ENCODE measurements at places on chromosomes 16 and 17.

DNA sequence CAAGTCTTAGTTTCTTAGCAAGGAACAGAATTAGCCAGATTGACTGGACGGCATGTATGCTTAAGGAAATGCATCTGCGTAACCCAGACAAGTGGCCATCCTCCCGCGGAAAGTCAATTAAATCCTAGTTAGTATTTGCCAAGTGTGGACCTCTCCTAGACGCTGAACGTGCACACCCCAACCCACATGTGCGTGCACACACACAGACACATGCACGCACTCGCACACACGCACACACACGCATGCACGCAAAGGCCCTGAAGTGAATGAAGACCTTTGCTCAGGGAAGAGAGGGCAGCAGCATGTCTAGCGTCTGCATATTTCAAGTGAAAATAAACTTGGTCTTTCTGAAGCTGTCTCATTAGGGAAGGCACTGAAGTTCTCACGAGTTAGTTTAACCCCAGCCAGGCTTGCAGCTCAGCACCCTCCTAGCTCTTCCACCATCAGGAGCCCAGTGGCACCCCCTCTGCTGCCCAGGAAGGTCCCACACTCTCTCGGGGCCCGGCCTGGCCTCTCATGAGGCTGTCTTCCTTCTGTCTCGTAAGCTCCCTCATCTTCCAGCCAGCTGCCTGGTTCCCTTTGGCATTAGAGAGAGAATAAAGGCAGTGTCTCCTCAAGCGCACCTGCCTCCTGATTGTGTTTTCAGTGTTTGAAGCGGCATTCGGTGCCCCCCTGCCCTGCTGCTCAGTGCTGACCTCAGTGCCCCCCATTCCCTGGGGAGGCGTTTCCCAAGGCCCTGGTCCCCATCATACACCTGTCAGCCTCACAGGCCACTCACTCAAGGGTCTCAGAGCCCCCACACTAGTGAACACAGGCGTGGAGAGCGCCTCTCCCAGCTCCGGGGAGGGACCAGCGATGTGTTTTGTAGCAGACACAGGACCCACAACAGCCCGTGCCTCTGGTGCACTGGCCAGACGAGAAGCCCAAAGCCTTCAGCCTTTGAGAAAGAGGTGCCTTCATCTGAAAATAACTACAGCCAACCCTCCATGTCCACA, 52.2 kb upstream of the CHMP6 start:
- DNase-seq: no peak

DNA sequence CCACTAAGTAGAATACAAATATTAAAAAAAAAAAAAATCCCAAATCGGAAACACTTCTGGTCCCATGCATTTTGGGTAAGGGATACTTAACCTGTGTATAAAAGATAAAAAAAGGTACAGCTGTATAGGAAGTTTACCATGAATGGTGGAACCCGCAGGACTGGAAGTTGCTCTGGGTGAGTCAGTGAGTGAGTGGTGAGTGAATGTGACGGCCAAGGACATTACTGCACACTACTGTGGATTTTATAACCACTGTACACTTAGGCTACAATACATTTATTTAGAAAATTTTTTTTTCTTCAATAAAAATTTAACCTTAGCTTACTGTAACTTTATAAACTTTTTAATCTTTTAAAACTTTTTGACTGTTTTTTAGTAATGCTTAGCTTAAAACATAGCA, 71.3 kb upstream of the BCAR1 start:
- no peak for DNase-seq

GRCh38 chr17:63406689-63407330, 39.3 kb downstream of the CYB561 start:
- DNase-seq: peak; percentile 82

DNA sequence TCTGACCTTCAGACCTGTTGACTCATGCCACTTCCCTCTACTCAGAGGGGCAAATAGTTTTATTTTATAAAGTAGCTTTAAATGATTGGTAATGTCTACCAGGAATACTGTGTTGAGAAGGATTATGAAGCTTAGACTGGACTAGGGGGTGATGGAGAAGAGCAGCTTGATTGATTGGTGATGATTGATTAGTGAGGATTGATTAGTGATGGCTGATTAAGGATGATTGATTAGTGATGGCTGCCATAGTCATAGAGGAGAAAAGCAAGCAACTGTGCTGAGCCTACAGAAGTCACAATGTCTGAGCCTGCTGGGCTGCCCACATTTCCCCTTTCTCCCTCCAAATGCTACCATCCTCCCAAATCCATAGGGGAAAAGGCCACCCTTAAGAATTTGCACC, 206.8 kb upstream of the SALL1 start:
- DNase-seq: peak; percentile 29

DNA sequence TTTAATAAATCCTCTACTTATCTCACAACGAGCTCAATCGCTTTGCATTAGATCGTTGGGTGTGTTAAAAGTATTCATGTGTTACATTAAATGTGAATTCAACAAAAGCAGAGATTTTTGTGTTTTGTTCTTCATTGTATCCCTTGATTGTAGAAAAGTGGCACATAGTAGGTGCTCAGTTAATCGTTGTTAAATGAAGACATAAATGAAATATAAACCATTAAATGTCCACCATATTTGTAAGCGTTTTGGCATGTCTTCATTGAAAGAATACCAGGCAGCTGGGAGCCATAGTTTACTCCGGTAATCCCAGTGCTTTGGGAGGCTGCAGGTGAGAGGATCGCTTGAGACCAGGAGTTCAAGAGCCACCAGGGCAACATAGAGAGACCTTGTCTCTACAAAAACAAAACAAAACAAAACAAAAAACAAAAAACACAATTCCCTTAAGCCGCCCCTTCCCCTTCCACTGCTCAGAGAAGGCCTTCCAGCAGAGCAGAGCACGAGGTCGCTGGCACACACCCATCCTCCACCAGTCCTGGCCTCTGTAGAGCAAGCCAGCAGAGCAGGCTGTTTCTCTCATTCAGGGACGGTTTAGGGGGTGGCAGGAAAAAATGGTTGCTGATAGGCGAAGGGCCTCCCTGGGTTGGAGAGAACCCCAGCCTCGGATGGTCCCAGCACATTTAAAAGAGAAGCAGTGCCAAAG, 673 bp upstream of the CHD9 start:
- no peak for DNase-seq
